ENCODE measurements at places on chromosomes 6 and 20. TPM values are rescaled to one million over a fixed set of nuclear protein-coding genes. Genes with fewer than 3 reads are reported as not detected.

Gene RIPOR2
- 19.4 TPM for total RNA-seq

Gene RARS2
- 17.9 TPM for total RNA-seq

Gene LY86
- 4.9 TPM for total RNA-seq

Gene MMP24
- total RNA-seq = 0.98 TPM

Gene EYA2
- 8.1 TPM for total RNA-seq

Gene IP6K3
- total RNA-seq = 1.5 TPM

Gene CTAGE9
- not detected for total RNA-seq

Gene HLA-F
- total RNA-seq = 133 TPM

Gene LY6G6D
- not detected for total RNA-seq

Gene CRISP1
- total RNA-seq = not detected

Gene PCED1A
- 22.1 TPM for total RNA-seq

Gene DLL1
- total RNA-seq = 43.5 TPM

Gene COL9A3
- total RNA-seq = 1.2 TPM

Gene PTGIS
- 51.1 TPM for total RNA-seq

Gene ENPP4
- total RNA-seq = 4.4 TPM

Gene CYP39A1
- 5.4 TPM for total RNA-seq

Gene BANF2
- total RNA-seq = not detected

Gene LY6G6F
- not detected for total RNA-seq

Gene CAGE1
- total RNA-seq = not detected

Gene CSE1L
- total RNA-seq = 39.0 TPM

Gene HLA-DRB1
- 25.5 TPM for total RNA-seq

Gene PAK5
- 0.25 TPM for total RNA-seq

Gene DUSP15
- total RNA-seq = 2.5 TPM

Gene AIG1
- 22.3 TPM for total RNA-seq

Gene DCDC2
- total RNA-seq = not detected

Gene APOBEC2
- total RNA-seq = not detected

Gene FAXC
- 6.6 TPM for total RNA-seq

Gene TRIM39
- total RNA-seq = 10.1 TPM

Gene TBX18
- 9.8 TPM for total RNA-seq
